Thymus (tissue), 14 donors: ENCODE measurements at places on chromosomes 1 and 21. TPM values are rescaled to one million over a fixed set of nuclear protein-coding genes. Genes with fewer than 3 reads are reported as not detected.
A peak's percentile ranks its signal among the peaks of the same experiment; 100 is the strongest.

GRCh38 chr1:65002508-65003315, 36.4 kb upstream of the JAK1 start:
- H3K4me3 ChIP-seq: peak overlapping the region; percentile 39
- H3K27me3 ChIP-seq: peaks cover 4% of the 10 kb centered on the region
- H3K36me3 ChIP-seq: no peaks in the 10 kb centered on the region
- H3K27ac ChIP-seq: peak overlapping the region; percentile 90
- peaks cover 7% of the 10 kb centered on the region for H3K4me1 ChIP-seq

Gene BRDT
- total RNA-seq: under 0.01 TPM

DNA sequence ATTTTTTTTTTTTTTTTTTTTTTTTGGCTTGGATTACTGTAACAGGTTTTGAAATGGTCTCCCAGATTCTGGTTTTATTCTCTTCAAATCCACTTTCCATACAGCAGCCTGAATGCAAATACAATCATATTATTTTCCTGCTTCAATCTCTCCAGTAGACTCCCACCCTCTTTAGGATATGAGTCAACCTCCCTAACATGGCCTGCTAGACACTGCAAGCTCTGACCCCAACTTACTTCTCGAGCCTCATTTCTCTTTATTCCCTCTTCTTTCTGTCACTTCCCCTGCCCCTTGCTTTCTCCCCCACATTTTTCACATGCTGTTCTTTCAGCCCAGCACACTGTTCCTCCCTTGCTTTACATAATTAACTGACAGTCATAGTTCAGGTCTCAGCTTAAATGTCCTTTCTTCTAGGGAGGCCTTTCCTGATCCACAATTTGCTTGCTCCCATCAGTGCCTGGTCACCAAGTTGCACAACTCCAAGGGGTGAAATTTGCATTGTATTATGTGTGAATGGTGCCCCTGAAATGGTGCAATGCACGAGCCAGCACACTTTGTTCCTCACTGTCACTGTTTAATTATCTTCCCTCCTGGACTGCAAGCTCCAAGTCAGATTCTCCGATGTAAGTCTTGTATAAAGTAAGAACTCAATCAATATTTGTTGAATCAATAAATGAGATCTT, 22.1 kb upstream of the IL19 start:
- H3K36me3 ChIP-seq: no peaks in the 10 kb centered on the region
- DNase-seq: no peak
- H3K4me1 ChIP-seq: peaks cover 4% of the 10 kb centered on the region
- no peak overlapping the region for H3K27ac ChIP-seq

GRCh38 chr1:244918421-244919319, 54.3 kb upstream of the HNRNPU start:
- peak; percentile 30 for DNase-seq
- H3K27ac ChIP-seq: no peak overlapping the region
- no peaks in the 10 kb centered on the region for H3K27me3 ChIP-seq
- peak overlapping the region; percentile 51 for H3K4me3 ChIP-seq
- H3K36me3 ChIP-seq: no peaks in the 10 kb centered on the region
